ENCODE measurements at places on chromosomes 4 and X. TPM values are rescaled to one million over a fixed set of nuclear protein-coding genes. Genes with fewer than 3 reads are reported as not detected.

The PNMA6F gene
- total RNA-seq, result not detected

The TACR3 gene
- total RNA-seq, result 4.2 TPM

The FHIP1A gene
- total RNA-seq, result 15.1 TPM

The DCLK2 gene
- 7.3 TPM for total RNA-seq

The LUZP4 gene
- not detected for total RNA-seq

The USP51 gene
- 1.6 TPM for total RNA-seq

The UNC5C gene
- total RNA-seq, result 1.0 TPM

The SPP1 gene
- 156 TPM for total RNA-seq

The RIBC1 gene
- 0.52 TPM for total RNA-seq

The EGFL6 gene
- total RNA-seq, result 36.0 TPM

The NDP gene
- total RNA-seq, result 2.1 TPM

The FGF13 gene
- total RNA-seq, result 48.5 TPM

The FRG2 gene
- not detected for total RNA-seq

The NLGN3 gene
- total RNA-seq, result 1.0 TPM

The F9 gene
- total RNA-seq, result not detected
